ENCODE measurements at places on chromosomes 5 and 9. TPM values are rescaled to one million over a fixed set of nuclear protein-coding genes. Genes with fewer than 3 reads are reported as not detected.

Gene SLC46A2
- total RNA-seq, result not detected

Gene ORM2
- not detected for total RNA-seq

Gene JAKMIP2
- not detected for total RNA-seq

Gene FGF10
- total RNA-seq, result not detected

Gene C5orf52
- total RNA-seq, result not detected

Gene UAP1L1
- total RNA-seq, result 2.3 TPM

Gene RASEF
- total RNA-seq, result under 0.01 TPM

Gene PPP1R2B
- total RNA-seq, result not detected

Gene C9orf50
- not detected for total RNA-seq

Gene CENPK
- 5.6 TPM for total RNA-seq

Gene MOB3B
- under 0.01 TPM for total RNA-seq

Gene PCDHA12
- total RNA-seq, result not detected

Gene FGF18
- total RNA-seq, result not detected

Gene GABRA6
- total RNA-seq, result not detected

Gene GRAMD2B
- total RNA-seq, result 20.3 TPM

Gene ADAMTSL2
- not detected for total RNA-seq

DNA sequence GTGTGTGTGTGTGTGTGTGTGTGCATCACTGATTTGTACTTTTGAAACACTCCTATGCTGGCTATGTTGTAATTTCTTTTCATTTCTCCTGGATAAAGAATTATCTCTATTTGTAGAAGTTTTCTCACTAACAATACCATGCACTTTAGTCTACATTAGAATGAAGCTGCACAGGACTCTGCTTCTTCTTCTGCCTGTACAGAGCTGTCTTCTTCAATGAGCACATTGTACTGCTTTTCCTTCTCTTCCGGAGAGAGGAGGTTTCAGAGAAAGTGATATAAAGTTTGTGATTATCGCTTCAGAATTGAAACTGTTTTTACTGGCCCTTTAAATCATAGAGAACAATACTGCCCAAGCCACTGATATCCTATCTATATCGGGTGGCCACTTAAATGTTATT, 677.0 kb downstream of the NR2F1-AS1 start:
- H3K36me3 ChIP-seq, result no peaks in the 10 kb centered on the region
- no peak for DNase-seq
- peaks cover 3% of the 10 kb centered on the region for H3K4me1 ChIP-seq
- H3K27me3 ChIP-seq, result no peaks in the 10 kb centered on the region
- no peak overlapping the region for H3K27ac ChIP-seq

- H3K27me3 ChIP-seq, result no peaks in the 10 kb centered on the region
- no peak for DNase-seq
- peaks cover 6% of the 10 kb centered on the region for H3K36me3 ChIP-seq
- peaks cover 14% of the 10 kb centered on the region for H3K4me1 ChIP-seq
Measured at GRCh38 chr5:172169216-172169615, 18.8 kb downstream of the STK10 start.

GRCh38 chr9:79220251-79220650, 351.5 kb upstream of the TLE4 start:
- no peak for DNase-seq
- no peaks in the 10 kb centered on the region for H3K27me3 ChIP-seq
- H3K36me3 ChIP-seq, result no peaks in the 10 kb centered on the region

- H3K4me3 ChIP-seq, result no peak overlapping the region
- H3K4me1 ChIP-seq, result peaks cover 9% of the 10 kb centered on the region
- H3K36me3 ChIP-seq, result no peaks in the 10 kb centered on the region
Measured at GRCh38 chr9:116482740-116483139, 204.4 kb upstream of the TRIM32 start.

- H3K4me1 ChIP-seq, result 0 out of 2 replicates have a peak, but pooled peaks cover 3% of the 10 kb centered on the region
- H3K27me3 ChIP-seq, result peaks cover 6% of the 10 kb centered on the region
- no peak overlapping the region for H3K4me3 ChIP-seq
- H3K36me3 ChIP-seq, result no peaks in the 10 kb centered on the region
Measured at GRCh38 chr5:158451993-158452672, 593.2 kb upstream of the CLINT1 start.

- DNase-seq, result no peak
- no peaks in the 10 kb centered on the region for H3K4me1 ChIP-seq
- no peak overlapping the region for H3K27ac ChIP-seq
- no peaks in the 10 kb centered on the region for H3K36me3 ChIP-seq
Measured at GRCh38 chr9:116757030-116757429, 69.9 kb downstream of the TRIM32 start.

GRCh38 chr9:94911211-94911610, 184.7 kb downstream of the AOPEP start:
- peaks cover 28% of the 10 kb centered on the region for H3K4me1 ChIP-seq
- H3K27me3 ChIP-seq, result no peaks in the 10 kb centered on the region
- no peak for DNase-seq
- no peaks in the 10 kb centered on the region for H3K36me3 ChIP-seq
- H3K4me3 ChIP-seq, result no peak overlapping the region

DNA sequence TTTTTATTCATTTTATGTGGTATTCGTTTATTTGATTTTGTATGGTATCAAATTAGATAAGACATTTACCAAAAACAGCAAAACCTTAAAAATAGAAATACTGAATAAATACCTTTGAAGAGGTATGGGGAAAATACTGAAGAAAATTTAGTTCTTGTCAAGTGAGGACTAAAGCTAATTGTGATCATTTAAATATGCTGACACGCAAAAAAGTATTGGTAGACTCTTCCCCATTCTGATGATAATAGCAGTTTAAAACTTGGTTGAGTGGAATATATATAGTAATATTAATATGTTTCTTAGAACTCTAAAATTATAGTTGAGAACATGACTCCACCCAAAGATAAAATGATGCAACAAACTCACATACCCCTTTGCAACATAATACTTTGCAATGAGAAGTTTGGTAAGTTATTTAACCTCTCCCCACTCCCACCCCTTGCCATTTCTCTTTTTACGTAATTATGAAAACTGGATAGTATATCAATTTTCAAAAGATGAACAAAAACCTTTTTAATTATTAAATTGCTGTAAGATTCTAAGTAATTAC, 30.1 kb upstream of the SNX24 start:
- H3K36me3 ChIP-seq, result peaks cover 2% of the 10 kb centered on the region
- H3K27ac ChIP-seq, result no peak overlapping the region
- H3K27me3 ChIP-seq, result no peaks in the 10 kb centered on the region
- H3K4me3 ChIP-seq, result no peak overlapping the region

- H3K27me3 ChIP-seq, result no peaks in the 10 kb centered on the region
- no peaks in the 10 kb centered on the region for H3K4me1 ChIP-seq
- no peak overlapping the region for H3K4me3 ChIP-seq
- peak; percentile 77 for DNase-seq
- H3K36me3 ChIP-seq, result no peaks in the 10 kb centered on the region
Measured at GRCh38 chr5:125372694-125373631, 626.5 kb upstream of the ZNF608 start.

- H3K36me3 ChIP-seq, result no peaks in the 10 kb centered on the region
- no peak overlapping the region for H3K27ac ChIP-seq
- H3K4me1 ChIP-seq, result no peaks in the 10 kb centered on the region
Measured at GRCh38 chr5:90548069-90548593, 10.5 kb upstream of the ADGRV1 start.

- no peak for DNase-seq
- peaks cover 40% of the 10 kb centered on the region for H3K36me3 ChIP-seq
- H3K27ac ChIP-seq, result no peak overlapping the region
- 0 out of 2 replicates have a peak, but pooled peaks cover 1% of the 10 kb centered on the region for H3K4me1 ChIP-seq
- no peak overlapping the region for H3K4me3 ChIP-seq
Measured at GRCh38 chr9:114371343-114371944, 16.3 kb downstream of the AKNA start.

- DNase-seq, result peak; percentile 35
- no peak overlapping the region for H3K4me3 ChIP-seq
- H3K4me1 ChIP-seq, result peaks cover 9% of the 10 kb centered on the region
- H3K36me3 ChIP-seq, result peaks cover 2% of the 10 kb centered on the region
- no peaks in the 10 kb centered on the region for H3K27me3 ChIP-seq
Measured at GRCh38 chr9:127629468-127630081, 17.5 kb downstream of the STXBP1 start.

DNA sequence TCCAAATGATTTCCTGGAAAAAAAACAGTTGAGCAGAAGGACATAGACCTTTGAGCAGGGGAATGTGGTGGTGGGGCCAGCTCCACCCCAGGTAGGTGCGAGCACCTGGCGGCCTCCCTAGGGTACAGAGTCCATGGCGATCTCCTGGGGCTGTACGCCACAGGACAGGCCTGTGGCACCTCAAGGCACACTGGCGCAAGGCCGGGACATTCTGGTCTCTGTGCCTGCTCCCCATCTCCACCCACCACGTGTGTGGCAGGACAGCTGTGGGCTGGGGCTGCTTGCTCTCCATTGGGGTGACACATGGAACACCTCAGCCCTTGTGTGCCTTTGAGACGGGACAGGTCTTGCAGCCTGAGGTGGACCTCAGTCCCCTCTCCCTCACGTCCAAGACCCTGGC, 25.2 kb downstream of the WNK2 start:
- peaks cover 7% of the 10 kb centered on the region for H3K27me3 ChIP-seq
- H3K4me3 ChIP-seq, result no peak overlapping the region
- H3K36me3 ChIP-seq, result no peaks in the 10 kb centered on the region
- no peak overlapping the region for H3K27ac ChIP-seq
- H3K4me1 ChIP-seq, result no peaks in the 10 kb centered on the region

DNA sequence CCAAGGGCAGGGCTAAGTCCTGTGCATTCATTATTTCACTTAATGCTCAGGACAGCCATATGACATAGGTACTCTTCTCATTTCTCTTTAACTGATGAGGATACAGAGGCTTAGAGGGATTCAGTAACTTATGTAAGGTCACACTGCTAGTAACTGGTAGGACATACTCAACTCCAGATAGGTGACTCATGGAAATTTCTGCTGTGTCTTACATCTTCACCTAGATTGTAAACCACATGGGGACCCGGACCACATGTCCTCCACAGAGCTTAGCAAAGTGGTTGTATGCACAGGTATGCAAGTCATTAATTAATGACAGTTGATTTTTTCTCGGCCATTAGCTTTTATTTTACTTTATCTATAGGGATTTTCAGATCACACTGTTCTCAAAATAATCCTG, 29.3 kb downstream of the SLC1A1 start:
- no peaks in the 10 kb centered on the region for H3K36me3 ChIP-seq
- no peaks in the 10 kb centered on the region for H3K4me1 ChIP-seq
- no peak overlapping the region for H3K27ac ChIP-seq
- DNase-seq, result no peak
- no peak overlapping the region for H3K4me3 ChIP-seq

GRCh38 chr9:133951265-133951664, 40.9 kb downstream of the VAV2 start:
- no peak for DNase-seq
- no peak overlapping the region for H3K27ac ChIP-seq
- H3K4me1 ChIP-seq, result peaks cover 16% of the 10 kb centered on the region
- H3K4me3 ChIP-seq, result no peak overlapping the region
- 0 out of 2 replicates have a peak, but pooled peaks cover 2% of the 10 kb centered on the region for H3K36me3 ChIP-seq

- no peaks in the 10 kb centered on the region for H3K27me3 ChIP-seq
- H3K36me3 ChIP-seq, result no peaks in the 10 kb centered on the region
- peak overlapping the region; percentile 84 for H3K4me3 ChIP-seq
- peak overlapping the region; percentile 18 for H3K27ac ChIP-seq
- no peaks in the 10 kb centered on the region for H3K4me1 ChIP-seq
Measured at GRCh38 chr9:26893030-26893676, 551 bp upstream of the CAAP1 start.

- DNase-seq, result peak; percentile 33
- peaks cover 5% of the 10 kb centered on the region for H3K27me3 ChIP-seq
- H3K27ac ChIP-seq, result no peak overlapping the region
- H3K4me1 ChIP-seq, result no peaks in the 10 kb centered on the region
- no peaks in the 10 kb centered on the region for H3K36me3 ChIP-seq
- H3K4me3 ChIP-seq, result no peak overlapping the region
Measured at GRCh38 chr5:5145651-5146529, 5.8 kb downstream of the ADAMTS16 start.

- no peak overlapping the region for H3K4me3 ChIP-seq
- H3K4me1 ChIP-seq, result no peaks in the 10 kb centered on the region
- DNase-seq, result no peak
- H3K36me3 ChIP-seq, result no peaks in the 10 kb centered on the region
Measured at GRCh38 chr5:172015346-172015745, 8.9 kb upstream of the FBXW11 start.

DNA sequence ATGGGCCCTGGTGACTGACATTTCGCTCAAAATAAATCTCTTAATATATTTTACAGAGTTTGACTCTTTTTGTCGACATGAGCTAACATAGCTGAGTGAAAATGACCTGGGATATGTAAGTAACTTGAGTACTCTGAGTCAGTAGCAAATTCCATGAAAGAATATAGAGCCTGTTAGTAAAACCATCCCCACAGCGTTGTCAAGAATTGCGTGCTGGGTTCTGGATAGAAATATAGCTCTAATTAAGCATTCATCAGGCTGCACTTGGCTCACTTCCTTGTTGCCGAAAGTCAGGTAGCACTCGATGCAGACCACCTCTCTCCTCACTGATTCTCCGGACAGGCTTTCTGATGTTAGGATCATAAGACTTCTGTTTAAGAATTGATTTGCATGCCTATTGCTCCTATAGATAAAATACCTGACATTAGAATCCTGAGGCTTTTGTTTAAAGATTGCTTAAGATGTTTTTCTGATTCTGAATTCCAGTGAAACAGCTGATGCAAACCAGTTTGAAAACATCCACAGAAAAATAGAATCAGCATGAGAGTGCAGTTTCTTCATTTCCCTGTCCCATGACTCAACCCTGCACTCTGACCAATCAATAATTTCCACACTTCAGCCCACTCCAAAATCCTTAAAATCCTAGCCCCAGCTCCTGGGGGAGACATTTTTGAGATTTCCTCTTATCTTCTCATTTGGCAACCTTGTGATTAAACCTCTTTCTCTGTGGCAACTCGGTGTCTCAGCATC, 310.6 kb downstream of the DIRAS2 start:
- peak; percentile 63 for DNase-seq
- no peaks in the 10 kb centered on the region for H3K4me1 ChIP-seq
- peak overlapping the region; percentile 82 for H3K27ac ChIP-seq
- H3K36me3 ChIP-seq, result no peaks in the 10 kb centered on the region
- H3K4me3 ChIP-seq, result no peak overlapping the region

- H3K36me3 ChIP-seq, result no peaks in the 10 kb centered on the region
- DNase-seq, result no peak
- no peak overlapping the region for H3K4me3 ChIP-seq
- H3K27me3 ChIP-seq, result no peaks in the 10 kb centered on the region
Measured at GRCh38 chr5:5384660-5385330, 37.7 kb upstream of the ICE1 start.

DNA sequence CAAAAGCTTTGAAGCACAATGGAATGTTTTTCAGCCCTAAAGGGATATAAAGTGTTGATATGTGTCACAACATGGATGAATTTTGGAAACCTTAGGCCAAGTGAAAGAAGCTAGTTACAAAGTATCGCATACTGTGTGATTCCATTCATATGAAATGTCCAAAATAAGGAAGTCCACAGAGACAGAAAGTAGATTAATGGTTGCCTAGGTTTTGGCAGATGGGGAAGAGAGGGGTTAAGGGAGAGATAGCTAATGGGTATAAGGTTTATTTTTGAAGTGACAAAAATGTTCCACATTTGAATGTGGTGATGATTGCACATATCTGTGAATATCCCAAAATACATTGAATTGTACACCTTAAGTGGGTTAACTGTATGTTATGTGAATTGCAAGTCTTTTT, 57.5 kb upstream of the MCCC2 start:
- H3K4me3 ChIP-seq, result no peak overlapping the region
- H3K27me3 ChIP-seq, result no peaks in the 10 kb centered on the region
- DNase-seq, result no peak
- peaks cover 9% of the 10 kb centered on the region for H3K36me3 ChIP-seq
- no peak overlapping the region for H3K27ac ChIP-seq
